ENCODE measurements at places on chromosomes 1 and 21. TPM values are rescaled to one million over a fixed set of nuclear protein-coding genes. Genes with fewer than 3 reads are reported as not detected.

Gene TSPEAR
- not detected for total RNA-seq

GRCh38 chr21:44952116-44952928 is 12.5 kb downstream of the SLX9 start:
- no peak for DNase-seq

DNA sequence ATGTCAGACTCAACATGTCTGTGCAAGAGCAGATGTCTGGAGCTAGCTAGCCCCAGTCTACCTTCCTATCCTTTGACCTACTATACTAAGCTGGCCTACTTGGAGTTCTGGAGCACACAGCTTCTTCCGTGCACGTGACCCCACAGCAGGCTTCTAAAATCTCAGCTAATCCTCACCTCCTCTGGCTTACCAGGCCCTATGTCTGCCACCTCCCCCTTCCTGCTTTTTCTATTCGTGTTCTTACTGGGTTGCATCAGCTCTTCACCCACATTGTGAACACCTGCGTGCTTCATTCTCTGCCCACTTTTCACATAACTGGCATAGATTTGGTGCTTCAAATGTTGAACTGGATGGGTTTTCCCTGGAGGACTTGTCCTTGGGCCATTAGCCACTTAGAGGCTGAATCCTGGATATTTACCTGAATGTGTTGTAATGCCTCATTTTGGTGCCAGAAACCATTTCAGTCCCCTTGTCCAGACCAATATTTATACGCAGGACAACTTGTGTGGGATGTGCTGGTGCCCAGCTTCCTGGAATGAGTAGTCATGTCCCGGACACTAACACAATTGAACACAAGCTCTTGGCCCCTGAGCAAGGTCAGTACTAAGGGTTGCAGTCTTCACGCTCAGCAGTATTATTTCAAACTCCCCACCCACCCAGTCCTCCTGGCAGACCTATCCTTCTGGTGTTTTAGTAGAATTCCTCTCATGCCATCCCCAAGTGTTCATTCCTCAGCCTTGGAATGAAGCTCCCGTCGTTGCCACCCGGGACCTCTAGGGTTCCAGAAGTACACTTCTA is 24.0 kb downstream of the TENT5C start:
- DNase-seq, result no peak

DNA sequence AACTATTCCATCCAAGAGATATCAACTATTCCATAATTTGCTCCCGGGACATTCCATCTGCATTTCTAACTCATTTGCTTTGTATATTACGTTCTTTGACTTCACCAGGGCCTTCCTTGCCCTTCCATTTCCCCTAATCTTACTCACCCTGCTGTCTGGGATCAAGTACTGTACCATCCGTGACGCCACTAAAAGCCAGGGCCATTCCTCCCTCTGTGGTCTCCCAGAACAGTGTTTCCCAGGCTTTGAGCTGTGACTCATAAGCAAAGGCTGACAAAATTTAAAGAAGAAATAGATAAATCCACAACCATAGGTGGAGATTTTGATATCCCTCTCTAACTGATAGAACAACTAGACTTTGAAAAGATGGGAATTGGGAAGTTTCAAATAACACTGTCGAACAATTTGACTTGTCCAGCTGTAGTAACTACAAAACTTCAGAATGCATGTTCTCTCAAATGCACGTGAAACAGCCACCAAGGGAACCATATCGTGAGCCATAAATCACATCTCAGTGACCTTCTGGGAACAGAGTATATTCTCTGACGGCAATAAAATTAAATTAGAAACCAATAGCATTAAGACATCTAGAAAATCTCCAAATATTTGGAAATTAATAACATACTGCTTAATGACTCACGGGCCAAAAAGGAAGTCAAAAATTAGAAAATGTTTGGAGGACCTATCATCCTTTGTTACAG is 501.0 kb downstream of the SETD4 start:
- no peak for DNase-seq

Gene SSU72
- total RNA-seq, result 78.5 TPM

GRCh38 chr21:29523646-29524045 is 224.9 kb downstream of the BACH1 start:
- no peak for DNase-seq
